ENCODE measurements at places on chromosomes 3 and 15. TPM values are rescaled to one million over a fixed set of nuclear protein-coding genes. Genes with fewer than 3 reads are reported as not detected.

- DNase-seq: no peak
Measured at GRCh38 chr15:60648928-60649679, 170.2 kb upstream of the ICE2 start.

DNA sequence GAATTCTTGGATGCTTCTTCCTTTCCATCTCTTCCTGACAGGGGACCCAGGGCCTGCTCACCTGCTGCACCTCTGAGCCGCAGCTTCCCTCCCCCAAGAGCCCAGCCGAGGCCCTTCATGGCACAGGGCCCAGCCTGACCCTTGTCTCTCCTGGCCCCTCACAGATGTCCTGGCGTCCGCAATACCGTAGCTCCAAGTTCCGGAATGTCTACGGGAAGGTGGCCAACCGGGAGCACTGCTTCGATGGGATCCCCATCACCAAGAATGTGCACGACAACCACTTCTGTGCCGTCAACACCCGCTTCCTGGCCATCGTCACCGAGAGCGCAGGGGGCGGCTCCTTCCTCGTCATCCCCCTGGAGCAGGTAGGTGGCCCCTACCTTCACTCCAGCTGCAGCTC lies 66.2 kb downstream of the CORO2B start:
- DNase-seq: no peak

The DNAH1 gene
- total RNA-seq: 0.74 TPM

GRCh38 chr15:35312344-35312743 lies 227.2 kb upstream of the NANOGP8 start:
- DNase-seq: no peak

Data from Daoy (cell line).